ENCODE measurements at places on chromosomes 6 and 20.

GRCh38 chr6:29419516-29419915 is 4.8 kb downstream of the OR12D1 start:
- DNase-seq, result no peak

- no peak for DNase-seq
Measured at GRCh38 chr6:81979767-81980166, 227.3 kb upstream of the TENT5A start.

DNA sequence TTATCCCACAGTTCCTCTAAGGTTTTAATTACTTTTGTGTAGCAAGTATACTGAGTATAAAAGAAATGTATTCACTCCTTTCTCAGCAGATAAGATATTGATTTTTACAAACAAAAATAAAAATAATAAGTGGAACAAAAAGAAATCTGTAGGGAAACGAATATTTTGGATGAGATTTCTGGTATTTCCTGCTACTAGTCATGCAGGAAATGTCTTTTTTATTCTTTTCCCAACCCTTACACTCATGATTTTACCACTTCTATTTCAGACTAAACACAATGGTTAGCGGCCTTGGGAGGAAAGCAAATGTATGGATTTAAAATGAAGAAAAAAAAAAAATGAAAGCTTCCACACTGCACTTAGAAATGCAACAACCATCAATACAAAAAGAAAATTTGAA is 580.5 kb upstream of the MARCKS start:
- DNase-seq, result no peak

- DNase-seq, result no peak
Measured at GRCh38 chr6:38524436-38525145, 115.1 kb downstream of the BTBD9 start.

- no peak for DNase-seq
Measured at GRCh38 chr6:49911252-49911651, 44.9 kb upstream of the CRISP1 start.

- no peak for DNase-seq
Measured at GRCh38 chr6:104431096-104431495, 428.6 kb downstream of the HACE1 start.

GRCh38 chr6:112004201-112005012 is 49.5 kb upstream of the CCN6 start:
- DNase-seq, result no peak

- DNase-seq, result no peak
Measured at GRCh38 chr6:52925042-52925441, 15.5 kb upstream of the GSTA3 start.

DNA sequence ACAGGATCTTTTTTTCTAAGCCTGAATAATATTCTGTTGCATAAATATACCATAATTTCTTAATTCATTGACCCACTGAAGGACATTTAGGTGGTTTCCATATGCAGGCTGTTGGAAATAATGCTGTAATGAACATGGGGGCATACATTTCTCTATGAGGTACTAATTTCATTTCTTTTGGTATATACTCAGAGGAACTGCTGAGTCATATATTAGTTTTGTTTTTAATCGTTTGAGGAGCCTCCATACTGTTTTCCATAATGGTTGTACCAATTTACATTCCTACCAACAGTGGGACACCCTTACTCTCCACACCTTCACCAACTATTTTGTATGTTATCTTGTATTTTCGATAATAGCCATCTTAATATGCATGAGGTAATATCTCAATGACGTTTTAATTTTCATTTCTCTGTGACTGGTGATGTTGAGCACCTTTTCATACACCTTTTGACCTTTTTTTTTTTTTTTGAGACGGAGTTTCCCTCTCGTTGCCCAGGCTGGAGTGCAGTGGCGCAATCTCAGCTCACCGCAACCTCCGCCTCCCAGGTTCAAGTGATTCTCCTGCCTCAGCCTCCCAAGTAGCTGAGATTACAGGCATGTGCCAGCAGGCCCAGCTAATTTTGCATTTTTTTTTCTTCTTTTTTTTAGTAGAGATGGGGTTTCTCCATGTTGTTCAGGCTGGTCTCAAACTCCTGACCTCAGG is 187.4 kb downstream of the RNGTT start:
- DNase-seq, result no peak

DNA sequence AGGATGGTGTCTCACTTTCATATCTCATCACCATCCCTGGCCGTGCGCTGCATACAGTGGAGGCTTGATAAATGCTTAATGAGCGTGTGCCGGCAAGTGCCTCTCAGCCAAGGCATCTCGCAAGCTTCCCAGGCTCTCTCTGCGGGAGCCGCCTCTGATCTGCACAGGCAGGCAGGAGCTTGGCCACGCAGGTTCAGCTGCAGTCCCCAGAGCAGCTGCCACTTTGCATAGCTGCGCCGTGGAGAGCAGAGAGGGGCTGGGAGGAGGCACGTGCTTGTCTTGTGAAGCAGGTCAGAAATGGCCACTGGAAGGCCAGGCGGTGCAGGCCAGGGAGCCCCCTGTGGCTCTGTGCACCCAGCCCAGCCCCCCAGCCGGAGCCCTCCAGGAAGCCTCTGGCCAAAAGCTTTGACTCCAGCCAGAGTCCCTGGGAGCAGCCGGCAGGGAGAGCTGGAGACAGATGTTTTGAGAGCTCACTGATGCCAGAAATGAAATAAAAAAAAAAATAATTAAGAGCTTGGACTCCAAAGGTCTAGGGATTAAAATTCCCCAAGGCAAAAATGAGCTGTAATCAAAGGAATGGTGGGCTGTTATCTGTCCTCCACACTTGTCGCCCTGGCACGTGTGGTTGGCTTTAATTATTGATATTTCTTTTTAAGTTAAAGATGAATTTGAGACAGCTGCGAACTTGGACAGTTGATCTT is 377.0 kb downstream of the CDH4 start:
- no peak for DNase-seq
